Gastrocnemius medialis (tissue), 4 donors: ENCODE measurements at places on chromosomes 7 and 10. TPM values are rescaled to one million over a fixed set of nuclear protein-coding genes. Genes with fewer than 3 reads are reported as not detected.

DNA sequence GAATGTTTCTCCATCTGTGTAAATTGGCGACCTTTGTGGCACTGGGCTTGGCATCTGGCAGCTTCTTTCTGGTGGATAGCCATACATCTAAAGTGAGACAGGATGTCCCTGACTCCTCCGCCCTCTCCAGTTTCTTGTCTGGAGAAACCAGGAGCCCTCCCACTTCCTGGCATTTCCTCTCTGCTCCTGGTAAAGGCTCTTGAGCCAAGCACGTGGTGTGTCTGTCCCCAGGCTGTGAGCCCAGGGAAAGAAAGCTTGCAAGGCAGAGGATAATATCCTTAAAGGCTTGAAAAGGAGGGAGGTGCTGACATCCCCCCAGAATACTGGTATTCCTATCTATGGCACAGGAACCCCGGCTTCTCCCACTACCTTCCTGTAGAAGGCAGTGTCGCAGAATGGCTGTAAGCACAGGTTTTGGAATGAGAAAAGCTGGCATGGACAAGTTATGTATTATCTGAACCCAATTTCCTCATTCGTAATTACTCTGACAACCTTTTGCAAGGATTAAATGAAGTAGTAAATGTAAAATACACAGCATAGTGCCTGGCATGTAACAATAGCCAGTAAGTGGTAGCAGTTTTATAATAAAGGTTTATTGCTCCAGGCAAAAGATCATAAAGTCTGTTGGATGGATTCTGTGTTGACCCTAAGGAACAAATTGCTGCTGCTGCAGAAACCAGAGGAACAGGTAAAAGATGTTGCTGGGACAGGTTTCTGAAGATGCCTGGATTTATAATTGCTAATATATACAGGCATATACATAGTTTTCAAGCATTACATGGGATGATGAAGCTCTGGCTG lies 11.8 kb upstream of the ACSL5 start:
- DNase-seq: peak; percentile 48

GRCh38 chr7:132004529-132004928 lies 448.1 kb upstream of the PODXL start:
- no peak for DNase-seq

DNA sequence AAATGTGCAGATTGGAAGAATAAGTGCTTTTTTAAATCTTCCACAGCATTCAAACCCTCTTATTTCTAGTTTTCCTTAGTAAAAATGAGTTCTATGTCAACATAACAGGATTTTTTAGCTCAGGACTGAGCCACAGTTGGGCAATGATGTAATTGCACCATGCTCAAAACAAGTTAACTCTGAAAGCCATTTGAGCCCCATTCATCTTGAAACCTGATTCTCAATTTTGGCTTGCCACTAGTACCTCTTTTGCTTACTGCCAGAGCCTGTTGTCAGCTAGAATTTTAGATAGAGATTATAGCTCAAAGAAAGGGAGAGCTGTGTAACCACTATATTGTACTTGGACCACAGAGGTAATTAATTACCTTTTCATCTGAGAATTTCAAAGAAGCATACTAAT lies 1028.5 kb upstream of the PHF14 start:
- no peak for DNase-seq

DNA sequence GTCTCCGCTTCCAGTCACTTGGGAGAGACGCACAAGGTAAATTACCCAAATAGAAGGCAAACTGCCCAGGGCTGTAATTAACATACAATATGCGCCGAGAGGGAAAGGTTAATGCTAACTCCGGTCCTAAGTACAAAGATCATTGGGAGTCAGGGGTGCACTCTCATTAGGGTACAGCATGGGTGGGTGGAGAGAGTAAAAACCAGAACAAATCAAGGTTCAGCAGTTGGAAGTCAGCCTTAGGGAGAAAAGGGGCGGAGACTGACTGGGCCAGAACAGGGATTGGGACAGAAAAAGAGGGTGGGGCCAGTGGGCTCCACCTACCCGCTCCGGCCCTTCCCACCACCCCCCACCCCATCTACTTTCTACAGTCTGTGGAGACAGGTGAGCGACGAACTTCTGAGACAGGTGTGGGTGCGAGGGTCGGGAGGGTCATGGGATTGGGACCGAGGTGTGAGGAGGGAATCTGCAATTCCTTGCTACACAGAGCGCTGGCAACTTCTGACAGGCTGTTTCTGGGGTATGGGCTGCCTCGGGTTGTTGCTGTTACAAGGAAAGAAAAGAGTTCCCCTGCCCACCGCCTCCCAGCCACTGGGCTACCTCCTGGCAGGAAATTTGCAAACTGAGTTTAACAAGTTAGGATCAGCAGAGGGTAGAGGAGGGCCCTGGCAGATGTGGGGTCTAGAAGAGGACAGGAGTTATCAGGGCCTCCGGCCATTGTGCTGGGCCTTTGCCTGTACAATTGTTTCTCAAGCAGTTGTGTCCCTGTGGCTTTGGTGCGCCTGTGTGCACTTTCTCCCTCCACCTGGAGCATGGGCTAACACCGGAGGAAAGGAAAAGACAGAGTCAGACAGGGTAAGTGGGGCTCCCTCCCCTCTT lies at the start of gene TMEM139:
Gene TMEM139, plus strand, starts transcription at position 368 of the 879 bp plus-strand sequence. CDS start 1,000 bp downstream, outside the sequence.
- no peak for DNase-seq

GRCh38 chr7:40299097-40299496 lies 164.3 kb downstream of the SUGCT start:
- no peak for DNase-seq

DNA sequence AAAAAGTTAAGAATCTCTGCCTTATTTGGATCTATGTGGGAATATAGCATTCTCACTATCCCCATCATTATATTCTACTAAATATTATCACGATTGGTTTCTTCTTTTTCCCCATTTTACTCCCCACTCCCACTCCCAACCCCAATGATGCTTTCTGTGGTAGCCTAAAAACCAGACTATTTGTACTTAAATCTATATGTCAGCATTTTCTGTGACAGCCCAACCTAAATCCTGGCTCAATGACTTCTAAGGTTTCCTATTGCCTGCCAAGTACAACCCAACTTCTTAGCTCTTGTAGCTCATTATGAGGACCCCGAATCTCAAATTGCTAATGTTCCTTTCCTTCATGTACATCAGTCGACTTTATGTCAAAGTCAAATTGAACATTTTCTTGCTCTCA lies 598.6 kb downstream of the XPNPEP1 start:
- no peak for DNase-seq

DNA sequence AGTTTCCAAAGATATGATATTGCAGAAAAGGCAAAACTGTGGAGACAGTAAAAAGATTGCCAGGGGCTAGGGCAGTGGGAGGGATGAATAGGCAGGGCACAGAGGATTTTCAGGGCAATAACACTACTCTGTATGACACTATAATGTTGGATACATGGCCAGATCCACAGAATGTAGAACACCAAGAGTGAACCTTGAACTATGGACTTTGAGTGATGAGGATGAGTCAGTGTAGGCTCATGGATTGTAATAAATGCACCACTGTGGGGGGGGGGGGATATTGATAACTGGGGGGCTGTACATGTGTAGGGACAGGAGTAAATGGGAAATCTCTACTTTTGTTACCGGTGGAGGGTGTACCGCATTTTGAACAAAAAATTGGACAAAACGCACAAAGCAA lies 77.4 kb downstream of the ALOX5 start:
- DNase-seq: no peak

DNA sequence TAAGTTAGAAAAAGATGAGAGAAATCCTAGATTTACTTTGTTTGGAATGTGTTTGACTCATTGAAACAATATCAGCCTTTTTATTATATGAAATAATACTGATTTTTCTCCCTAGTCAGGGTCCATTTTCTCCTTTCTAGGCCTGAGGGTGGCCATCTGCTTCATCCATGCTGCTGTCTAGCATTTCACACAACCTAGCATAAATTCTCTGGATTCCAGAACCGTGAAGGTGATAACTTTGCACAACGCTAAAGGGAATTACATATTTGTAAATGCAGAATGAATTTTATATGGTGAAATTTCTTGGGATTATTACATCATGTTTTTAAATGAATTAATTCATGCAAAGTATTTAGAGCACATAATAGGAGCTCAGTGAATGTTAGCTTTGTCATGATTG lies 505.1 kb downstream of the INHBA start:
- no peak for DNase-seq

- DNase-seq: no peak
Observed at GRCh38 chr7:101779267-101779666, 38.2 kb upstream of the CUX1 start.

- no peak for DNase-seq
Observed at GRCh38 chr7:38215115-38215514, 37.1 kb downstream of the STARD3NL start.

GRCh38 chr7:105594034-105594433 lies 12.7 kb upstream of the EFCAB10 start:
- peak; percentile 37 for DNase-seq

DNA sequence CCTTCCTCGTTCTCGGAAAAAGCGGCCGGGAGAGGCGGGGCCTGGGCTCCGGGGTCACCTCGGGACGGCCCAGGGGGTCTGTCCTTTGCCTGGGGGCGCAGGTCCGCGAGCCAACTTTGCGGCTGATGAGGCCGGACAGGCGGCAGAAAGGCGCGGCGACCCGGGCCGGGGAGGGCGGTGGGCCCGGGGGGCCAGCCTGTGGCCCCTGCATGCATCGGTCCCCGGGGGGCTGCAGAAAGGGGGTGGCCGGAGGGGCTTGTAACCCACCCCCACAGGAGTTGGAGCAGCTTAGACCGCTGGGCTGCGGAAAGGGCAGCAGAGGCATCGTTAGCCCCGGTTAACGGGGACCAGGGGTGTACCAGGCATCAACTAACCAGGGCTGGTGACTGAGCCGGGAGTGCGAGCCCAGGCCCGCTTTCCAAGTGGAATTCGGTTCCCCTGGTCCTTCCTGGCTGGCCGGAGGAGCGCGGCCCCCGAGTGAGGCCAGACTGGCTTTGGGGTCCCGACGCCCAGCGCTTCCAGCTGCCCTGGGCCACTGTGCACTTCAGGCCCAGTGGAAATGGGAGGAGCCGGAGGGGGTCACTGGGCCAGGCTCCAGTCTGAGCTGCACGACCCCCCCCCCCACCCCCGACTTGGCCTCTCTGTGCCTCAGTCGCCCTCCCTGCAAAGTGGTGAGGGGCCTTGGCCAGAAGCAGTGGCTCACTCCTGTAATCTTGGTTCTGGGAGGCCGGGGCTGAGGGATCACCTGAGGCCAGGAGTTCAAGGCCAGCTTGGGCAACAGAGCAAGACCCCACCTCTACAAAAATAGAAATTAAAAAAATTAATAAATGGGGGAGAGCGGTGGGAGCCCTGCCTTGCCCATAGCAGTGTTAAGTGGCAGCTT lies 919 bp downstream of the SLC29A4 start:
- DNase-seq: no peak

DNA sequence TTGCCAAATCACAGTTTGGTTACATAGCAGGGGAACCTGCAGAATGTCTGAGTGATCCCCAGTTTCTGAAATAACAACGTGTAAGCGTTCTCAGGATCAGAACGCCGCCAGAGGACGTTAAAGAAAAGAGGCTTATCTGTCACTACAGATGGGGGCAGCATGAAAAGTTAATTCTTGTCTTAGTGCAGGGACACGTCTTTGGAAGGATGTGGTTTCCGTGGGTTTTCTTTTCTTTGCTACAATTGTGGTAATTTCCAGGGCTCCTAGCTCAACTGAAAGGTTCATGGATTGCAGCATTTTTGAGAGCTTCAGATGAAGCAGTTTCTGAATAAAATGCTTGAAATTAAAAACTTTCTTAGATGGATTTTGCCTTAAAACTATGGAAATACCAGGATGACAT lies 106.6 kb downstream of the PRKCQ start:
- DNase-seq: no peak

- peak; percentile 30 for DNase-seq
Observed at GRCh38 chr10:95588025-95588424, 26.9 kb upstream of the SORBS1 start.

DNA sequence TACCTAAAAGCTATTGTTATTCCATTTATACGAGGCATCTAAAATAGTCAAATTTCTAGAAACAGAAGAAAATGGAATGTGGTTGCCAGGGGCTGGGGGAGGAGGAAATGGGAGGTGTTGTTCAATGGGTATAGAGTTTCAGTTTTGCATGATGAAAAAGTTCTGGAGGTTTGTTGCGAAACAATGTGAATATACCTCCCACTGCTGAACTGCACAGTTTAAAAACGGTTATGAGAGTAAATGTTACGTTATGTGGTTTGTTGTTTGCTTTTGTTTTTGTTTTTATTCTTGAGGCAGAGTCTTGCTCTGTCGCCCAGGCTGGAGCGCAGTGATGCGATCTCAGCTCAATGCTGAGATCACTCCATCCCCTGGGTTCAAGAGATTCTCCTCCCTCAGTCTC lies 64.9 kb upstream of the NRBF2 start:
- DNase-seq: no peak

- DNase-seq: no peak
Observed at GRCh38 chr7:55501611-55502010, 70.7 kb downstream of the VOPP1 start.

VSTM2A gene
- total RNA-seq: not detected

RAMP3 gene
- 27.4 TPM for total RNA-seq

ABCB1 gene
- total RNA-seq: 0.22 TPM

LRRC61 gene
- total RNA-seq: 1.9 TPM

NODAL gene
- total RNA-seq: not detected

CHCHD3 gene
- total RNA-seq: 146 TPM

OIT3 gene
- 0.25 TPM for total RNA-seq
